G401 (cell line): ENCODE measurements at places on chromosomes 2 and 18.

GRCh38 chr18:49911427-49911826 is 98.1 kb upstream of the ACAA2 start:
- no peak for DNase-seq

DNA sequence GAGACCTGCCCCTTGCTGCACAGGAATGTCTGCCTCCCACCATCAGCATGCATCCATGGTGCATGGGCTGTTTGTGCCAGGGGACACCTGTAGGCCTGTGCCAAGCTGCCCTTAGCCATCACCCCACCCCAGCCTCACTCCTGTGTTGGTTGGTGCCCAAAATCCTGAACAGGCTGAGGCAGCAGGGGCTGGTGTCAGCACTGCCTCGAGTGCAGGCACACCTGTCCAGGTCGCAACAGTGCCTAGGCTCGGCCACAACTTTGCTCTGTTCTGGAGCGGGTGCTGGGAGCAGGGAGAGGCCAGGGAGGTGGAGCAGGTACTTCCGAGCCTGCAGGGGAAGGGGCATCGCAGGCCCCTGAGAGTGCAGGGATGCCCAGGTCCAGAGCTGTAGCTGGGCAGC is 69.1 kb downstream of the SRBD1 start:
- no peak for DNase-seq

DNA sequence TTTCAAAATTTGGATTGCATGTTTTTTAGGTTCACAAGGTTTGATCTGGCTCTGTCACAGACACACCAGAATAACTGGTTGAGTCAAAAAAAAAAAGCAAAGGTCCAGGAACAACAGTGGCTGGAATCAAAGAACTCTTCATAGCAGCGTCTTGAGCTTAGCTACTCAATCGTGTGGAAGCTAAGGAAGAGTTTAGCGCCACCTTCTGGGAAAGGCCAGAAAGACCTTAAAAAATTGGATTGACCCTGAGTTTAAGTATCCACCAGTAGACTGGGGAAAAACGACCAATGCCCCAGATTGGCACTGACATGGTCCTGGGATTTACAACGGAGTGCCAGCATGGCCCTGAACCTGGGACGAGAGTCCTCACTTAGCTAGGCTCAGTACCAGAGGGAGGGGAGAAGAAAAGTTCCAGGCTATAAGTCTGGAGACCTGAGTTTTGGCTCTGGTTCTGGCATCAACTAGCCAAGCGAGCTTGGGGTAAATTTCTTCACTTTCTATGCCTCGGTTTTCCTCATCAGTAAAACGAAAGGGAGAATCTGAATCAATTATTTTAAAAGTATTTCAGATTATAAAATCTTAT is 71.1 kb upstream of the TFCP2L1 start:
- DNase-seq, result peak; percentile 80

DNA sequence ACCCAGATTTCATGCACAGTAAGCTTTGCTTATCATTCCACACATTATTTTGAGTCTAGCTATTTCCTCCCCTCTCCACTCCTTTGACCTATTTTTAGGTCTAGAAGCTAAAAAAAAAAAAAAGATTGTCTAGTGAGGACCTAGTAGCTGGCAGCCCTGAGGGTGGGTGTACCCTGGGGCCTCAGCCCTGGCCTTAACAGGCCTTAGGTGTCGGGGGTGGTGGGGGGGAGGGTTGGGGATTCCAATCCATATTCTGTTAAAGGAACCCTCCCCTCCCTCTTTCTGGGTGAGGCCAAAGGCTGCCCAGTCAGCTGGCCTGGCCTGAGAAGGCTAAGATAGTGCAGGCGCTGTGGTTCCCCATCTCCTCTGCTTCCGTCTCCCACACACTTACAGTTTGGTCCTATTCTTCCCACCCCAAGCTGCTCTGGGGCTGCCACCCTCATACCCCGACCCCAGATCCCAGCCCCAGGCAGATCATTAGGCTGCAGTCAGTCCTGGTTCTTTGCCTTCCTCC is 65.5 kb upstream of the HK2 start:
- no peak for DNase-seq

DNA sequence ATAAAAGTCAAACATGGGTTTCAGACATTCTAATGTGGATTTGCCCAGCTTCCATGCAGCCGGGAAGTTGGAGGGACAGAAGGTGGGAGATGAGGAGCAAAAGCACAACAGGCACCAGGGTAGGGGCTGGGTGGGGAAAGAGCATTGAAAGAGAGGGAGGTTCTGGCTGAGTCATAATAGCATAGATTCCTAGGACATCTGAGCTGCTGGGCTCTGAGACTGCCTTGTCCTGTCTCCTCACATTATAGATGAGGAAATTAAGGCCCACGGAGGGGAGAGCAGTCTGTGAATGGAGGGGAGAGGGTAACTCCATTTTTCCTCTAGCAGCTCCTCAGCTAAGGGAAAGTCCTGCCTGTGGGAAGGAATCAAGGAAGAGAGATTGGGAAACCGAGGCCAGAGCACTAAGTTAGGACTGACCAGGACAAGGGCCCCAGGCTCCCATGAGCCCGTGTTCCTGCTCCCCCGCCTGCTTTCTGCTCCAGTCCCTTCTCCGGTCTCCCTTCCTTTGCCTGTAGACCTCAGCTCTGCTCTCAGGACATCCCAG is 26.2 kb downstream of the SH2D6 start:
- DNase-seq, result no peak

DNA sequence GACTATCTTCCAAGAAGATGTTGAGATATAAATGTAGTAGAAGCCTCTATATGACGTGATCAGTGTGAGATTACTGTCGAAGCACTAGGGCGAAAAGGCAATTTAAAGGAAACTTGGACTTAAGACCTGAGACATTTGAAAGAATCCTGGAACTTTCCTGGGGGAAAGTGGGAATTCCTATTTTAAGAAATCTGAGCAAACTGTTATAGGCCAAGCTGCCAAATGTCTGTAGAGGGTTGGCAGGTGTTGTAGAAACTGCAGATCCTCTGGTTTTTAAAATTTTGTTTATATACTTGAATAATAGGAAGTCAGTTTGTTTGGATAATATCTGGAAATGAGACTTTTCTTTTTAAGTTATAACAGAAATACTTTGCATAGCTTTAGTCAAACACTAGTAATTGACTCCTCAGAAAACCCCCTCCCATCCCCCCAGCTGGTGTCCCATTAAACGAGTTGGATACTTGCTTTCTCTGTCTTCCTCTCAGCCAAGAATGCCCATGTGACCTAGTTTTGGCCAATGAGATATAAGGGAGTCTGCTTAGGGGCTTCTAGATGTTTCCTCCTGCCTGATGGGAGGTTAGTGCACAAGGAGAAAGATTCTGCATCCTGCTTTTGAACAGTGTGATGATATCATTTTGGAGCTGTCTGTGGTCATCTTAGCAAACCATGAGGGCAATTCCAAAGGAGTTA is 61.2 kb downstream of the MOGAT1 start:
- DNase-seq, result no peak

GRCh38 chr2:84388133-84388532 is 70.9 kb downstream of the SUCLG1 start:
- no peak for DNase-seq

DNA sequence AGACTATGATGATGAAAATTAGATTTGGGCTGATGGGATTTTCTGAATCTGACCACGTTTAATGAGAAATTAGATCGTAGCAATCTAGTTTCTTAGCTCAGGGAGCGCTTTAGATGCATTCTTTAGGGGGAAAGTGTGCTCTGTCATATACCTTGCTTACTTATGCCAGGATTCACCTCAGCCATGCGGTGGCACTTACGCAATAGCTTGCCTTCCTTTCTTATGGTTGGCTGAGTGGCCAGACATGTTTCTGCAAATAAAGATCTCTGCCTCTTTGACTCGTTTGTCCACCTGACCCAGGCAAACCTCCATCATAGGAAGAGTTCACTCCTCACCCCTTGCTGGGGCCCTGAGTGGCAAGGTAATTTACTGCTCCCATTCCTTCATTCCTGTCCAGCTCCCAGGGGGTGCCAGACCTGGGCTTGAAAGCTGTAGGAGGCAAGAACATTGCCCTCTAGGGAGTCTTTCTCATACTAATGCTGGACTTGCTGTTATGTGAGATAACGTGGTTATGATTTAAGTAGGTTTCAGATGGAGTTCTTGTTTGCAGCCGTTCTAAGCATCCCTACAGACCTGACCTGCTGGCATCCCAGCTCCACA is 57.1 kb downstream of the FBLN7 start:
- DNase-seq, result no peak

- no peak for DNase-seq
Observed at GRCh38 chr18:22391407-22392345, 26.0 kb downstream of the CTAGE1 start.

- DNase-seq, result no peak
Observed at GRCh38 chr2:98857001-98857400, 79.0 kb downstream of the CRACDL start.

DNA sequence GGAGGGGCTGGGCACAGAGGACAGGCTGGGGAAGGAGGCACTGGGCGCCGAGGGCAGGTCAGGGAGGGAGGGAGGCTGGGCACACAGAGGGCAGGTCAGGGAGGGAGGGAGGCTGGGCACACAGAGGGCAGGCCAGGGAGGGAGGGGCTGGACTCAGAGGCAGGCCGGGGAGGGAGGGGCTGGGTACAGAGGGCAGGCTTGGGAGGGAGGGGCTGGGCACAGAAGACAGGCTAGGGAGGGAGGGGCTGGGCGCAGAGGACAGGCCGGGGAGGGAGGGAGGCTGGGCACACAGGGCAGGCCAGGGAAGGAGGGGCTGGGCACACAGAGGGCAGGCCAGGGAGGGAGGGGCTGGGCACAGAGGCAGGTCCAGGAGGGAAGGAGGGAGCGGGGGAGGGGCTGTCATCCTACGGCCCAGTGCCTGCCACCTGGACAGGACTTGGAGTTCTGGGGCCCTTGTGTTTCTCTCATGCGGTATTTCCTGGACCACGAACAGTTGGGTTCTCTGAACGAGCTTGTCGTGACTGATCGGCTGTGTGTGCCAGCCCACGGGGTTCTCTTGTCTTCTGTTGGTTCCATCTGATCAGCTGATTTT is 46.7 kb upstream of the KCNG2 start:
- DNase-seq, result no peak

DNA sequence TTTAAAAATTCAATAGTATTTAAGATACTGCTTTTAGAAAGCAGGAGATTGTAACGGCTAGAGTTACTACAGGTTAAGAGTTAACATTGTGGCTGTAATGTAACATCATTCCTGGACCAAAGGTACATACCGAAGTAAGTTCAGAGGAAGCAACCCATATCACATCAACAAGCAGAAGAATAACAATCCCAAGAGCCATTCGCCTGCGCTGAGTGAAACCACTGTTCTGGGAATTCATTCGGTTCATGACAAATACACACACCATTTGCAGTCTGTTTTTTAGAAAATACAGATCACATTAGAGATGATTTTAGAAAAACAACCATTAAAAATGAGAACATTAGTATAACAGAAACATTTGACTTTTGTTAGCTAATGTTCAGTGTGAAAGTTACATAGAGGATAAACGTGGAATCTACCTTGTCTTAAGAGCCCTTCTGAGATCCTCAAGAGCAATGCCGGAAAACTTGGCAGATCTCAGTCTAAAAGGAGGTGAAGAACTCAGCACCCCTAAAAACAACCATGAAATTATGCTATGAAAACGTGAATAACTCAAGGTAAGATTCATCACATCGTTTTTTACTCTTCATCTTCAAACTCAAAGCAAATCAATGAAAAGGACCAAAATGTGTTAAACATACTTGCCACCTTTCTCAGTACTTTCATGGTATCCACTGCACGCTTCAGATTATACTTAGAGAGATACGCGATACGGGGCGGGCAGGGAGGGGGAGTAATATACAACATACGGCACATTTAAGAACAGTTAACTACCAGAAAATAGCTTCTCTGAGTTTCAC is 1.2 kb downstream of the SLC35F5 start:
- DNase-seq, result peak; percentile 15

DNA sequence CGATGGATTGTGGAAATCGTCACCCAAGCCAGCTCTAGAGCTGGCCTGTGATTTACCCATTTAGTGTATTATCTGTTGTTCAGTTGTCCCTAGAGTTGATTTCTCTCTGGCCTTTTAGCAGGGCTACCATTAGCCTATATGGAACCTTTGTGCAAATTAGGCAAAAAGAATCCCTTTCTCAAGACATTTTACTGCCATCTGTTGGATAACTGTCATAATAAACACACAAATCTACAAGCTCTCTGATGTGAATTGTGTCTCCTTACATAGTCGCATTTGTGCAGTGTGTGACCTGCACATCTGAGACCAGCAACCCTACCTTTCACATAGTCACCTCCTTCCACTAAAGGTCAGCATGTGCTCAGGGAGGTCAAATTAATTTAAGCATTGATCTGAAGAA is 34.0 kb downstream of the LOXHD1 start:
- DNase-seq, result no peak

DNA sequence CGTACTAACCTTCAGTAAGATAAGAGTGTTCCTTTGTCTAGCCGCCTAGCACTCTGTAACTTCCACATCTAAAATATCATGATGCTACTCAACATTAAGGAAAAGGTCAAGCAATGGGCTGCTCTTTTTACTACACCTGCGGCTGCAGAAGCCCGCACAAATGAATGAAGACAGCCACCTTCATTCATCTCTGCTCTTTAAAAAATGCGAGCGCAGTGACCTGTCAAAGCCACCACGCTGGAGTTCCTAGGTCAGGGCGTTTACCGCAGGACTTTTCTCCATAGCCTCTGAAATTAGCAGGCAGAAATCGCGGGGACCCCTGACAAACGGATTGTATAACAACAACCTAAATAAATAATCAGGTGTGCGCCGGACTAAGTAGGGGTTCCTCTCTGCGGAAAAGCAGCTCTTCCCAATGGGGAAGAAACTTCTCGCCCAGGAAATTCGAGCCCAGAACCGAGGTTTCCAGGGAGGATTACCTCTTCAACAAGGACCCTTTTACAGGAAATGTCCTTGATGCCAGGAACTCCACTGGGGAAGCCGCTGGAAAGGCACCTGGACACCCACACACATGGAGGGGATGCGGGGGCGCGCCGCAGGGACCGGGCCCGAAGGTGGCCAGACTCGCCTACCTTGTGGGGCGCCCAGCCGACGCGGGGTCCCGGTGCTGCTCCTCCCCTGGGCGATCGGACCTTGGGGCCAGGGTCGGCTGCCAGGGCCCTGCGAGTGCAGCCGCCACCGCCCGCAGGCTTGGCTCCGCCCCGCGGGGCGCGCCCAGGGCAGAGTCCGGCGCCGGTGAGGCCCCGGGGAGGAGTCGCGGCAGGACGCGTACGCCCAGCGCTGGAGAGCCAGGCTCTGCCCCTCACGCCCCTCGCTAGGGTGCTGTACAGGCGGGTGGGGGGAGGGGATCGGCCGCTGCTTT is at the start of gene CCDC68:
Gene CCDC68, minus strand, starts transcription at position 758 of the 922 bp plus-strand sequence. CDS start 16,670 bp downstream, outside the sequence.
- no peak for DNase-seq

- peak; percentile 66 for DNase-seq
Observed at GRCh38 chr2:54107903-54108615, 7.4 kb upstream of the ACYP2 start.

- DNase-seq, result no peak
Observed at GRCh38 chr18:3120356-3120755, 99.4 kb downstream of the MYOM1 start.

DNA sequence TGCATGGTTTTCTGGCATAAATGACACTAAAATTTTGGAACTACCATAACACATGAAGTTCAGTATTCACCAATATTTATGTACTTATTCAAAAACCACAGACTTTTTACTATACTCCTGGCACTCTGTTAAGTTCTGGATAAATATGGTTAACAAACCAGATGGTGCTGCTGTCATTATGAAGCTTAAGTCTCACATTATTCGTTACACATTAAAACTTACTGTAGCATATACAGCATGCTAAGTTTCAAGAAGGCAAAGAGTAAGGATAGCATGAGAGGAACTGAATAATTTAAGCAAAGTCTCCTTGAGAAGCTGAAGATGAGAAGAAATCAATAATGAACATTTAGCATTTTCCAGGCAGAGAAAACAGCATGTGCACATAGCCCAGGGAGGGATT is 929.5 kb downstream of the NRXN1 start:
- no peak for DNase-seq
